ENCODE measurements at places on chromosomes 13 and 19.

GRCh38 chr13:40644838-40645604 is 21.4 kb downstream of the FOXO1 start:
- peak; percentile 29 for DNase-seq

DNA sequence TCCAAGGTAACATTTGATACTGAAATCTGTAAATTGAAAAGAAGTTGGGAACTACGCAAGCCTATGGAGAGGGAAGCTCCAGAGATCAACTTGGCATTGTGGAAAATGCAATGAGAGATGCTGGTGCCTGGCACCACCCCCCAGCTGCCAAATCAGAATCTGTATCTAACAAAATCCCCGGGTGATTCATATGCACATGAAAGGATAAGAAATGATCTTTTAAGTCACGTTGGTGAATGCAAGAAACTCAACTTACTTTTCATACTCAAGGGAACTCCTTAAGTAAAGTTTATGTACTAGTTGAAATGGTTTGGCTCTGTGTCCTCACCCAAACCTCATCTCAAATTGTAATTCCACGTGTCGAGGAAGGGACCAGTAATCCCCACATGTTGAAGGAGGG is 158.5 kb upstream of the MYO16 start:
- no peak for DNase-seq

DNA sequence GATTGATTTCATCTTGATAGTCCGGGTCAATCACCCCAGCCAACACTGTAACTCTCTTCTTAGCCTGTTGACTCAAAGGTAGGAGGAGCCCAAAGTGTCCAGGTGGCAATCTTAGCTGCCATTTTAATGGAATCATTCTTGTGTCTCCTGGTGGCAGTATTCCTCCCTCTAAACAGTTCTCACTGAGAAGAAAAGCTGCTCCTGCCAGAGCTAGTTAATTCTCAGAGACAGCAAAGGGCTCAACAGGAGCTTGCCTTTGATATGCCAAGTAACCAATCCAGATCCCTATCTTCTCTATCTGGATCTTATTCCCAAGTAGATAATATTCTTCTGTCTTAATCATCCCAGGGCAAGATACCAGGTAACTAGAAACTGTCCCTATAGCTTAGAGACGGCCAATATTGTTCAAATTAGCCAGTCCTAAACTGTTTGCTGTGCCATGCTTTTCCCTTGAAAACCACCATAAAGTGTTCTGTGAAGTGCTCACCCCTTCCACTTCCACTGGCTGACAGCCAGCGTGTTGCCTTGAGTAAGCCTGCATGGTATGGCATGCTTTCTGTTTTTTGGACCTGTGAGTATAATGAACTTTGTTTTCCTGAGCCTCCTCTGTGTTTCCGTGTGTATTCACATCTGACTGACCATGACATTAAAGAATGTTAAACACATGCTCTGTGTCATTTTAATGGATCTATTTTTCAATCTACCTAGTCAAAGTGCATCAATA is 463.7 kb upstream of the SLITRK5 start:
- DNase-seq = no peak

GRCh38 chr19:5829567-5830310 is 9.8 kb downstream of the FUT6 start:
- no peak for DNase-seq

DNA sequence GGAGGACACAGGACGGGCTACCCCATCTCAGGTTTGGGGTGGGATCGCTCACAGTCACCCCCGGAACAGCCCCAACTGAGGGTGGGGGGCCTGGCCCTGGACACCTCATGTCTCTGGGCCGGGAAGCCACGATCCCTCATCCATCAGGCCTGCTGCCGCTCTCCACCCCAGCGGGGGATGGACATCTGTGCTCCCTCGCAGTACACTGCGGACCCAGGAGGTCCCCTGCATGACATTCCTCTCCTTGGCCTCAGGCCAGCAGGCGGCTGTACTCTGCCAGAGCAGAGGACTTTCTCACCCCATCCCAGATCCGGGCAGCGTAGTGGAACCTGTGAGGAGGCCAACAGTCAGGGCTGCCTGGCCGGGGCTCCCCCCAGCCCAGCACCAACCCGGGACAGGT is 15.5 kb downstream of the IRGC start:
- no peak for DNase-seq

- DNase-seq = no peak
These were observed 14.3 kb downstream of the ZBTB7A start for GRCh38 chr19:4052114-4052992.

GRCh38 chr13:39803156-39803555 is 147.7 kb downstream of the COG6 start:
- DNase-seq = no peak

DNA sequence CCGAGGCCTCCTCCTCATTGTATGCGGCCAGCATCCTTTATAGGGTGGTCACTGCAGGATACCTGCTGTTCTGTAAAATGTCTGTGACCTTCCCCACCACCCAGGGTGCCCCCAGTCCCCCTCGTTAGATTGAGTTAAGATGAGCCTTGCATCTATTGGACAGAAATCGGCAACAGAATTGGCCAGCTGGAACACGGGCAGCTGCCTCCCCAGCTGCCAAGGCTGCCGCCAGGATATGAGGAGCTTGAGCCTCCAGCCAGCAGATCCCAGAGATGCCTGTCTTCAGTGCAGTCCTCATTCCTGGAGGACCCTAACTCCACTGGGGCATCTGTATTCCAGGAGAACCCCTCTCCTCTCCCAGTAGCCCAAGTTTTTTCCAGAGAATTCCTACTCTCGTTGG is 463.0 kb downstream of the TSHZ3 start:
- DNase-seq = no peak

- DNase-seq = peak; percentile 100
These were observed 440 bp upstream of the U2AF2 start for GRCh38 chr19:55654323-55654867.

Data from neural progenitor cell (in vitro differentiated cells).